DMS79 (cell line): ENCODE measurements at places on chromosomes 1 and 21.

GRCh38 chr1:200774311-200774710, 35.6 kb downstream of the CAMSAP2 start:
- DNase-seq: no peak

- DNase-seq: no peak
These were observed 4.0 kb downstream of the S100A16 start for GRCh38 chr1:153608742-153609584.

DNA sequence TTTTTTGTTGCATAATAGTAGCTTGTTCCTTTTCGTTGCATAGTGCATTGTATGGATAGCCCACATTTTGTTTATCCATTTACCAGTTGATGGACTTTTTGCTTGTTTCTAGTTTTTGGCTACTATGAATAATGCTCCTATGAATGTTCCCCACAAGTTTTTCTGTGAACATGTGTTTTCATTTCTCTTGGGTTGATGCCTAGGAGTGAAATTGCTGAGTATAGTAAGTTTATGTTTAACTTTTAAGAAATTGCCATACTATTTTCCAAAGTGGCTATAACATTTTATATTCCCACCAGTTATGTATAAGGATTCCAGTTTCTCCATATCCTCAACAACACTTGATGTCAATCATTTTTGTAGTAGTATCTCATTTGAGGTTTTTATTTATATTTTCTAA, 84.8 kb upstream of the CACYBP start:
- no peak for DNase-seq

- DNase-seq: no peak
These were observed 198.0 kb downstream of the HUNK start for GRCh38 chr21:32070676-32071330.

- DNase-seq: no peak
These were observed 67.5 kb downstream of the GNG4 start for GRCh38 chr1:235582130-235582529.

GRCh38 chr1:23869051-23869450, 961 bp upstream of the FUCA1 start:
- no peak for DNase-seq

DNA sequence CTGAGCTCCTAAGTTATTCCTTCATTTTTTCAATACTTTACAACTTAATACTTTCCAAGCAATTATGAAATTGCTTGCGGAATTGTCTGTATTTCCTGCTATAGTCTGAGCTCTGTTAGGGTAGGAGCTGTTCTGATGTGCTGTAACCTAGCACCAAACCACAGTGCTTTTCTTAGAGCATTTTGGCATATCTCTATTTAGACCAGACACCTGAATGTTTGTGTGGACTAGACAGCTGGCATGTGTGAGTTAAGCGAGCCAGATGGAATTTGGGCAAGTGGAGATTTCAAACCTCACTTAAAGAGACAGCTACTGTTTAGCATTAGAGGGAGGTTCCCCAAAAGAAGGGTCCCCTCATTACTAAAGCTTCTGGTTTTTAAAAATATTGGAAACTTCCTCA, 106.1 kb downstream of the RWDD3 start:
- DNase-seq: no peak

DNA sequence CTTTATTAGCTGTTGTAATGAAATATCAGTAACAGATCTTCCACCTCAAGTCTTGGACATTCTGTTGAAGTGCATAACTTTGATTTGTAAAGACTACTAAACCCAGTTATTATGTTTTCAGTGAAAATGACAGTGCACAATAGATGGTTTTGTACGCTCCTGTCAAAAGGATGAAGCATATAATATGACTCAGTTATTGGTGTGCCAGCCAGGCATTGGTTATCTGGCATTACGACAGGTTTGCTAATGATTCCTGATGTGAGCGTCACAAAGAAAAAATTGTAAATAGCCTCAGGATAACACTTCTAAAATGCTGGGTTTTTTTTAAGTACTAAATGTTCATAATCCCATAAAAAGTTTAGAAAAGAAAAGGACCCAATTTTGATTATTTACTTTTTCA, 147.9 kb downstream of the MAGI3 start:
- no peak for DNase-seq

GRCh38 chr1:38603907-38604306, 255.7 kb downstream of the RRAGC start:
- DNase-seq: no peak

DNA sequence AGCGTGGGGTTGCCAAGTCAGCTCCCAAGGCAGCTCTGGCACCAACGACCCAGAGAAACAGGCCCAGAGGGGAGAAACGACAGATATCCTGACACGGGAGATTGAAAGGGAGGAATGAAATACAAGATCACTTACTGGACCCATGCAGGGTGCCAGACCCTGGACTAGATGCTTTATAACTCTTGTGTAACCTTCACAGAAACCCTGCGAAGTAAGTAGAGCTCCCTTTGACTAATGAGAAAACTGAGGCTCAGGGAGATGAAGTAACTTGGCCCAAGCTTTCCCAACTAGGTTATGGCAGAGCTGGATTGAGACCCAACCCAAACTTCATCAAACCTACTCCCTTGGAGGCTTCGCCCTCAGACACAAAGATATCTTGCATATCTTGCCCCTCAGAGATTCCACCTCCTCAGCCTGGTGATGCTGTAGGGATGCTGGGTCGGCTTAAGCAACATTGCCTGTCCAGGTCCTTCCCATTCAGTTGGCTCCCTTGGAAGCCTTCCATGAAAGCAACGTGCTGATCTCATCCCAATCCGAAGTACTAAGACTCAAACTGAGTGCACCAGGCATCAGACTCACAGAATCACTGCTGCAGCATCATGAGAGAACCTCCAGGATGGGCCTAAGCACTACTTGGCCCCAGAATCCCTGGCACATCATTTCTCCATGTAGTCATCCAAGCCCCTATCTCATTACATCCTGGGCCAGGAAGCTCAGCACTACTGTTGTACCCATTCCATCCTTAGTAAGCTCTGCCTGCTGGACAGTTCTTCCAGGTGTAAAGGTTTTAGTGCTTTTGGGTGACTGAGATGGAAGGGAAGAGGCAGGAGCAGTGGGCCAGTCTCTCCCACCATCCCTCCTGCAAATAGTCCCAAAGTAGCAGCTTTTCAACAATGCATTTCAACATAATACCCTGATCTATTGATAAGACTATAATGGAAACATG, 1.1 kb upstream of the IGSF9 start:
- DNase-seq: no peak

- no peak for DNase-seq
These were observed 726 bp downstream of the TACSTD2 start for GRCh38 chr1:58576325-58576726.

DNA sequence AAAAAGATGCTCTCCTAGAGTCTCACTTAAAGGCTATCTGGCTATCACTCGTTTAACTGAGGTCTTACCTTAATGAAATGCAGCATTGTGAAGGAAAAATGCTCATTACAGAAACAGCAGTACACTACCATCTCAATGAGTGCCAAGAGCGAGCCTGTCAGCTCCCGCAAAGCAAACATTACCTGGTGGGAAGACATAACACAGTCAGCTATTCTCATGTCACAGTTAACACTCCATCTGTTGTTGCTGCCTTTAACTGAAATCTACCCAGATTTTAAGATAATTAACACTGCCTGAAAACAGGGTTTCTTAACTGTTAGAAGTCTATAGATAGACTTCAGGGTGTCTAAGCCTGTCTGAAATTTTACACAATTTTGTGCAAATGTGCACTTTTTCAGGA, 39.1 kb downstream of the PCSK9 start:
- no peak for DNase-seq

DNA sequence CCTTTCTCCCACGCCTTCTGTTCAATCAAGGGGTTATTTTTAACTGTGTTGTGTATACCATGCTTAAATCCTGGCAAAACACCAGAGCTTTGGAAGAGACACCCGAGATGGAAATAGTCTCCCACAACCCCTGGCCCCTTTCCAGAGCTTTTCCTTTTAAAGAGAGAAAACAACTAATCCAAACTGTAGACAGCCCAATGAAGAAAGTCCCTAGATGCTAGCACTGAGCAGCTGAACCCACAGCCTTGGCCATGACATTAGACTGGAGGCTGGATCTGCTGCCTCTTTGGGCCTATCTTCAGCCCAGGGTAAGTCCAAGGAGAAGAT, 64.9 kb upstream of the ARTN start:
- DNase-seq: no peak

- DNase-seq: no peak
These were observed 124.5 kb downstream of the IGSF21 start for GRCh38 chr1:18232052-18232451.

- DNase-seq: no peak
These were observed 81.0 kb upstream of the IVNS1ABP start for GRCh38 chr1:185398022-185398421.

DNA sequence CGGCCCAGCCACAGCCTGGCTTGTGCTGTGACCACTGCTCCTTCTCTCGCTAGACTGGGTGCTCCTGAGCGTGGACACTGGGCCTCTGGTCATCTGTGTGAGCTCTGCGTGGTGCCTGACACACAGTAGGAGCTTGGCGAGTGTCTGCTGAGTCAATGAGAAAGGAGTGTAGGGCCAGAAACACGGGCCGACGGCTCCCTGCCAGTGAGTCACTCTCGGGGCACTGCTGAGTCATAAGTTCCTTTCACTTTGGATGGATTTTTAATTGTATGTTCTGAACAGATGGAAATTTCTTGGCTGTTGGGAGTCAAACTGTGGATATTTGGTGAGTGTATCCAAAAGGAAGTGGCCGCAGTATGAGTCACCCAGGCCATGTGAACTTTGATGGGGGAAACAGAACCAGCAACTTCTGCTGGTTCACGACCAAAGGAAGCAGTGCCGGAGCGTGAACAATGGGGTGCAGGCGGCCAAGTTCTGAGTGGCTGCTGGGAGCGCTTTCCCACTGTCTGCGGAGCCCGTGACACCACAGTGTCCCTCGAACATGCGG, 41.0 kb upstream of the COL18A1 start:
- no peak for DNase-seq

DNA sequence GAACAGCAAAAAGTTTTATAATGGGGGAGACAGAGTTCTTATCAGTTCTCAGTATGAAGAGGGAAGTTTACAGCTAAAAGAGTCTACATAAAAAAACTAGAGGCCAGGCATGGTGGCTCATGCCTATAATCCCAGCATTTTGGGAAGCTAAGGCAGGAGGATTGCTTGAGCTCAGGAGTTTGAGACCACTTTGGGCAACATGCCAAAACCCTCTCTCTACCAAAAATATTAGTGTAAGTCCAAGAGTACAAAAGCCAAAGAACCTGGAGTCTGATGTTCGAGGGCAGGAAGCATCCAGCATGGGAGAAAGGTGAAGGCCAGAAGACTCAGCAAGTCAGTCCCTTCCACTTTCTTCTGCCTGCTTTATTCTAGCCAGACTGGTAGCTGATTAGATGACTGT, 35.0 kb upstream of the ROR1 start:
- no peak for DNase-seq

- DNase-seq: no peak
These were observed 319.1 kb upstream of the GREM2 start for GRCh38 chr1:240931031-240931430.

DNA sequence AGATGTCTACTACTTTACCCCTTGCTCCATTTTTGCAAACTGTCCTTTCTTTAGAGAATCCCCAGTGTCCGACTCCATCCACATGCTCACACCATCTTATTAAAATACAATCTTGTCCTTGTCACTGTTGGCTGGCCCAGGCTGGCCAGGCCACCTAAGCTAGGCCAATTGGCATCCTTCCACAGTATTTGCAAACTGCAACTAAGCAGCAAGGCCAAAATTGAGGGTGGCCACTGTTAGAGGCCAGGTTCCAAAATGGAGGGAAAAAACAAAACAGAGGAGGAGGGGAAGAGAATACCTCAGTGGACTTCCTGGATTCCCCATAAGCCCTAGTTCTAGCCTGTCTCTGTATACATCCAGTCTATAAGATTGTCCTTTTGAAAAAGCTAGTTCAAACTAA, 4.3 kb downstream of the FAM89A start:
- no peak for DNase-seq

DNA sequence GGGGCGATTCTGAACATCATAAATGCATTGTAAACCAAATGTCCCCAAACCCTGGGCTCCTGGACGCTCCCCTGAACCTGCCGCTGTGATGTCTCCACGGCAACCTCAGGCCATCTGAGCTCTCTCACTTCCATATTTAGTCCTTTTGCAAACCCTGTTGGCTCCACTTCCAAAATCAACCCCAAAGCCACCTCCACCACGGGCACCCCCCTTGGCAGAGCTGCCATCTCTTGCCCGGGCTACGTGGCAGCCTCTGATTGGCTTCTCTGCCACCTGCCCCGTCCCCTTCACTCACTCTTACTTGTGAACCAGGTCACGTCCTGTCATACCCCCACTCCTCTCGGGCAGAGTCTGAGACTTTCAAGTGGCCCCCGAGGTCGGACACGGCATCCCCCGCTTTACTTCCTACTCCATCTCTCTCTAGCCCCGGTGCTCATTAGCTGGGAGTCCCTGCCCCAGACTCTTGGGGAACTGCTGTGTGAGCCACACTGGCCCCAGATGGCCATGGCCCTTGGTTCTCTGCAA, 15.8 kb downstream of the PRXL2B start:
- DNase-seq: no peak

GRCh38 chr1:73820843-73821242, 377.1 kb downstream of the LRRIQ3 start:
- DNase-seq: no peak

DNA sequence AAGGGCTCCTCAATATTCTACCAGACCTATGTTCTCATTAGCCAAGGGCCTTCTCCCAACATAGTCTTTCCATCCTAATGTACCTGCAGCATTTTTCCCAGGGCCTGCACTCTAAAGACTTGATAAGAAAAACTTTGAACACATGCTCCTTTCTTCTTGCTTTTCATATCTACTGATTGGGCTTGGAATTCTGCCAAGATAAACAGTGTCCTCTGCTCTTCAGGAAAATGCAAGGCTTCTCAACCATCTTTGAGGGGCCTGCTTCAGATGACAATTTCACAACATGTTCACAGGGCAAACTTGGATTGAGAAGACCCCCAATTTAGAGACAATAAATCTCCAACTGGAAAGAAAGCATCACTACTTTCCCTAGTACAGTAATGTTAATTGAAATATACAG, 25.8 kb upstream of the PPT1 start:
- peak; percentile 4 for DNase-seq

DNA sequence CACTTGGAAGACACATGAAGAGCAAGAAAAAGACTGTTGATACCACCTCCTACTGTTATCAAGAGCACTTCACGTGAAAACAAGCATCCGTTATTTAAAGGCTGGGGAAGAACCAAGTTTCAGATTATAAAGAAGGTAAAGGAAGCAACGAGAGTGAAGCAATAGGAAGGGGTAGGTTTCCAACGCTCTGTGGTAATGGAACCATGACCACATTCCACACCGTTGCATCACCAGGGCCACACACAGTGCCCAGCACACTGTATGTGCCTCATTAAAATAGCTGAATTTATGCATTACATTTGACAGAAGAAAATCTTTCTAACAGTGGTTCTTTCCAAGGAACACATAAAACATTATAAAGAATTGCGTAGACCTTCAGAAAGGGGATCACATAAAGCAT, 435.8 kb downstream of the MRPL39 start:
- no peak for DNase-seq
